ENCODE measurements at places on chromosomes 16 and 17. TPM values are rescaled to one million over a fixed set of nuclear protein-coding genes. Genes with fewer than 3 reads are reported as not detected.

- no peak overlapping the region for H3K4me3 ChIP-seq
- peaks cover 16% of the 10 kb centered on the region for H3K27me3 ChIP-seq
- H3K36me3 ChIP-seq = peaks cover 9% of the 10 kb centered on the region
- peak overlapping the region; percentile 15 for H3K27ac ChIP-seq
Observed at GRCh38 chr17:73640691-73641090, 3.6 kb downstream of the SDK2 start.

GRCh38 chr16:5461141-5461540, 363.5 kb upstream of the EEF2KMT start:
- H3K36me3 ChIP-seq = no peaks in the 10 kb centered on the region
- no peak overlapping the region for H3K4me3 ChIP-seq
- no peak for DNase-seq

GRCh38 chr16:87926246-87927194, 9.8 kb downstream of the CA5A start:
- peaks cover 7% of the 10 kb centered on the region for H3K27me3 ChIP-seq
- H3K27ac ChIP-seq = no peak overlapping the region
- H3K4me1 ChIP-seq = peaks cover 7% of the 10 kb centered on the region
- DNase-seq = no peak
- H3K4me3 ChIP-seq = no peak overlapping the region
- no peaks in the 10 kb centered on the region for H3K36me3 ChIP-seq

GRCh38 chr17:61209106-61209439, 190.6 kb upstream of the TBX2 start:
- peaks cover 5% of the 10 kb centered on the region for H3K27me3 ChIP-seq
- no peak overlapping the region for H3K27ac ChIP-seq

EPX gene
- total RNA-seq = not detected

DNA sequence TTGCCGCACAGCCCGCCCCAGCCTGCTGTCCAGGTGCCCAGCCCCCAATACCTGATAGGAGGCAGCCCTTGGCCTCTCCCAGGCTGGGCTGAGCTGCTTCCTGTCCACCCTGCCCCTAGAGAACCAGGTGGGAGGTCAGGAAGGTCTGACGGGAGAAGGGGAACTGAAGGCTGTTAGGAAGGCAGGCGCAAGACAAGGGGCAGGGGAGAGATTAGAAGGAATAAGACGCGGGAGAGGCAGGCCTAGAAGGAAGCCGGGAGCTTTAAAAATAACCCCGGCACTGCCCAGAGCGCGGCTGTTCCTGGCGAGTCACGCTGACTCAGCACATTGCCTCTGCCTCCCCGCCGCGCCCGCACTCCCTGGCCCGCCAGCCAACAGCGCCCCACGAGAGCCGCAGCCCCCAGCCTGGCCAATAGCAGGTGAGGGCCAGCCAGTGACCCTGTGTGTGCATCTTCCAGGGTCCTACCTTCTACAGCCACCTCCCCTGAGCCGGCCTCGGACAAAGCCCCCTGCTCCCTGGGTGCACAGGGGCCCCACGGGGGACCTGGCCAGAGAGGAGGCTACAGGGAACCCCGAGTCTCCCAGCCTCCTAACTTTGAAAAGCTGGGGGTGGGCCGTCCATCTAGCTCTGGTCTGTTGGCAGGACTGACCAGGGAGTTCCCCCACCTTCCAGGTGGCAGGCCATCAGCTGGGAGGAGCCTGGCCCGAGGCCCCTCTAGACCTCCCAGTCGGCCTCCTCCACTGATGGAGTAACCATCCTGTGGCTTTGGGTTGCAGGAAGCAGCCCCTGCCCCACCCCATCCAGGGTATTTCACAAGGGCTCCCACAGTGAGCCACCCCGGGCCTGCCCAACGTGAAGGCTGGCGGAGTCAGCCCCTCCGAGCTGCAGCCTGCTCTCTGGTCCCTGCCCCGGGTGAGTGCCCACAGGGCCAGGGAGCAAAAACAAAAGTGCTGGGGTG, 4.0 kb downstream of the MAFG start:
- no peaks in the 10 kb centered on the region for H3K36me3 ChIP-seq
- H3K27ac ChIP-seq = peak overlapping the region; percentile 68
- H3K4me3 ChIP-seq = no peak overlapping the region
- peaks cover 15% of the 10 kb centered on the region for H3K4me1 ChIP-seq

KRTAP2-3 gene
- not detected for total RNA-seq

PRPSAP1 gene
- 61.6 TPM for total RNA-seq

DNA sequence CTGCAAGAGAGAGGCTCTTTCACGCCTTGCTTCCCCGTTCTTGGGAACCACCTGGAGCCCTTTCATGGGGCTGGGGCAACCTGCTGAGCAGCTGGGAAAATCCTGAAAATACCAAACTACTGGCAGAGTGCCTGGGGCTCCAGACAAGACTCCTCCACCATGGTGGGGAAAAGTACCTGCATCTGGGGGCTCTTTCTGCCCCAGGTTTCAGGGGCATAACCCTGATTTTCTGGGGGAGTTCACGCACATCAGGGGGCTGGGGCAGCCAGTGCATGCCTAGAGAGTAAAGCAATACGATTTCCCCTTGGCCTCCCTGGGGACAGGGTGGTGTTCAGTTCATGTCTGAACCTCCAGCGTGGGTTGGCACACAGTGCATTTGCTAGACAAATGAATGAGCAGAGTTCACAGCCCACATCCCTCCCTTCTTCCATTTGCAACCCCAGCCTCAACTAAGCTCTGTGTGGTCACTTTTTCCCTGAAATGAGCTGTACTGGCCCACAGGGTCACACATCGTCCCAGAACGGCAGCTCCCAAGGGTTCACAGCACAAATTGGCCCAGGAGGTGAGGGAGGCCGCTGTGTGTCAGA, 5.2 kb upstream of the CDC42EP4 start:
- no peaks in the 10 kb centered on the region for H3K36me3 ChIP-seq
- DNase-seq = no peak
- H3K27ac ChIP-seq = no peak overlapping the region

ZNF19 gene
- 5.8 TPM for total RNA-seq

CDH8 gene
- total RNA-seq = 0.62 TPM

DNA sequence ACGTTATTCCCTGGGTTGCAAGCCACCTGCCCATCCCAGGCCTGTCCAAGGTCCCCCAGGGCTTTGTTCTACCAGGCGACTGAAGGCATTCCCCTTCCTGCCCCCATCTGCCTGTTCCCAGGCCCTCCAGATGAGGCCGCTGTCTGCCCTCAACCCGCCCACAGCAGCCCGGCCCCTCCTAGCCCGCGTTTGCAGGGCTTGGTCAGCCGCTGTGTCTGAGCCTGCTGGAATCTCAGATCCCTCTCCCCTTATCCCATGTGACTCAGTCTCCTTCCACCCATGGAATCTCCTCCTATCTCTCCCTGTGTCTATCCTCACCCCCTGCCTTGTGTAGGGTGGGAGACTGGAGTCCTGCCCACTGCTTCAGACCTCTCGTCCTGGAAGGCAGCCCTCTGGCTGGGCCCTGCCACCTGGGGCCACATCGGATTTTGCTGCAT, 186.0 kb upstream of the TNRC6C start:
- DNase-seq = peak; percentile 76
- H3K27ac ChIP-seq = peak overlapping the region; percentile 7
- H3K36me3 ChIP-seq = no peaks in the 10 kb centered on the region
- peaks cover 12% of the 10 kb centered on the region for H3K4me1 ChIP-seq
- peaks cover 4% of the 10 kb centered on the region for H3K27me3 ChIP-seq

ZFP3 gene
- 8.3 TPM for total RNA-seq

GRCh38 chr16:54275956-54276355, 10.6 kb downstream of the IRX3 start:
- no peak for DNase-seq
- no peak overlapping the region for H3K27ac ChIP-seq
- H3K4me3 ChIP-seq = no peak overlapping the region
- no peaks in the 10 kb centered on the region for H3K4me1 ChIP-seq

DNA sequence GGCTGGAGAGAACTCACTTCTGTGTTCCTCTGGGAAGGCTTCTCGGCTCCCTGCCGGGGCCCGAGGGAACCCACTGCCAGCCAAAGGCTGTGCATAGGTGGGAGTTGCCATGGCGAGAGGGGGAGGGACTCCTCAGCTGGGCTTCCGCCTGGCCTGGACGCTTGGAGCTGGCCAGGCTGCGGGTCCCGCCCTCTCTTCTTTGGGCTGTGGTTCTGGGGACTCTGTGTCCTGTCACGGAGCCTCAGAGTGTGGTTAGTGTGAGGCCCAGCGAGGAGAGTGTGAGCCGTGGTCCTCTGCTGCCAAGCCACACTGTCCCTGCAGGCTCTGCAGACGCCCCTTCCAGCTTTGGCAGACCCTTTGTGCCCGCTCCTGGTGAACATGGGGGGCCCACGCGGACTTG, 123.1 kb downstream of the OR1D5 start:
- no peaks in the 10 kb centered on the region for H3K36me3 ChIP-seq
- DNase-seq = no peak
- peaks cover 12% of the 10 kb centered on the region for H3K4me1 ChIP-seq
- no peak overlapping the region for H3K4me3 ChIP-seq

All from activated naive CD8-positive, alpha-beta T cell treated with anti-CD3 and anti-CD28 coated beads, Interleukin-2, amount 10 ng/mL, durations not matched to agents 7 days and 5 days (primary cell).